Cardiac septum (tissue), 1 donor: ENCODE measurements at places on chromosomes 5 and 9.
A peak's percentile ranks its signal among the peaks of the same experiment; 100 is the strongest.

DNA sequence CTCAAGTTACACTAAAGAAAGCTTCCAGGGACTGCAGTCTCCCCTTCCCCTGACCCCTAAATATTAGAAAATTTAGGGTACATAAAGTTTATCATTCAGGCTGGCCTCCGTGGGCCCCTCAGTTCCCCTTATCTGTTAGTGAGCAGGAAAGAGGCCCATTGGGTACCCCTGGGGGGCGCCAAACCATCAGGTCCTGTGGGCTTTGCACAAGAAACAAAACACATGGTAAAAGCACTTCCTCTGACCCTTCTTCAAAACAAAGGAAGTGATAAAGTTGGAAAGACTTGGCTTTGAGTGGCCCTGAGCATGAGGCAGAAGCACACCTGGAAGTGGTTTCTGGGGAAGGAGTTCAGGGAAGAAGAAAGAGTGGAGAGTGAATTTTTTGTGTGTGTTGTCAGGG lies 213.0 kb downstream of the SMARCA2 start:
- DNase-seq = no peak

- DNase-seq = no peak
These were observed 53.3 kb upstream of the SLIT3 start for GRCh38 chr5:169354263-169354662.

GRCh38 chr9:85118990-85119755 lies 449.6 kb downstream of the NTRK2 start:
- DNase-seq = no peak

GRCh38 chr5:164051745-164052144 lies 546.3 kb downstream of the MAT2B start:
- no peak for DNase-seq

GRCh38 chr5:19001539-19001938 lies 986.5 kb downstream of the CDH18 start:
- no peak for DNase-seq

- DNase-seq = peak; percentile 44
These were observed 5.4 kb downstream of the UBE2QL1 start for GRCh38 chr5:6453937-6454560.

DNA sequence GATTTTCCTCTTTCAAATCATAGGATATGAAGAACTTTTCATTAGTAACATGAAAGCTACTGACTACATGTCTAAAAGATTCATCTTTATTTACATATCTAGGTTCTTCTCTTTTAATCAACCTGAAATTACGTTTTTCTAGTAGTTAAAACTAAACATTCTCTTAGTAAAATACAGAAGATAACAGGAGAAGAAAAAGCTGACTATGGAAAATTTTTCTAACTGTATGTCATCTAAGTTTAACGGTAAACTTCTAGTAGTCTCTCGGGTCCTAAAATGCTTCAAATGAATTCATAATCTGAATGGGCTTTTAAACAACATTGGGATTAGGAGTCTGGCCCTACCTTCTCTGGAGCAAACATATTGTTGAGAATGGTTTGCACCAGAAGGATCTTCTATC lies 151.9 kb downstream of the PDE4D start:
- no peak for DNase-seq

DNA sequence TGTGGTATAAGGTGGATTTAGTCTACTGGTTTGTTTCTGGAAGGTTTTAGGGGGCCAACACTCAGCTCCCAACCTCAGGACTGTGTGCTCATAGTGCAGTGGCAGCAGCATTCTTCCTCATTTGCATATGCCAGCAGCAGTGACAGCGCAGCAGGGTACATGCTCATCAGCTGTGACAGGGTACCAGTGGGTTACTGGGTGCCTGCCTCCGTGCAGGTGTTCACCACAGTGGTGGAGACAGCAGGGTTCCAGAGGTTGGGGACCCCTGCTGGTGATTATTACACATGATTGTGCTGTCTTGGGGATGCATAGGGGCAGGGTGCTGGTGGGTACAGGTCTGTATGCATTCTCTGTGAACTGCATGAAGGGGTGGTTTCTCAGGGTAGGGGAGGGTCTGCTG lies 45.5 kb upstream of the IFNE start:
- no peak for DNase-seq

GRCh38 chr9:13557746-13558145 lies 278.3 kb upstream of the MPDZ start:
- no peak for DNase-seq

DNA sequence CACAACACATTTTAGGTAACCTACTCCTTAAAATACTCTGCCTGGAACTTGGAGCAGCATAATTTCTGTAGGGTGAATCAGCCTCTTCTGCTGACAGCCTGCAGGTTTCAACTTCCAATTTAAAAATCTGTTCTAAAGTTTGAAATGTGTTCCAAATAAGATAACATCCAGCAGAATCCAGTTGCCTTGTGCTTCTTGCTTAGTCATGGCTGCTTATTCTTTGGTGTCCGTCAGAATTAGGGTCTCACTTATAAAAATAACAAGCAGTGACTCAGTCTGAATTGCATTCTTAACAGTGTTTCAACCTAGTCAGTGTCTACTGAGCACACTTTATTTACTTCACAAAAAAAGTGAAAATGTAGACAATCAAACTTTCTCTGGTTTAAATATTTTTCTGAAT lies 3.7 kb downstream of the CDH6 start:
- no peak for DNase-seq

GRCh38 chr5:73729329-73729728 lies 103.3 kb downstream of the ARHGEF28 start:
- DNase-seq = no peak

DNA sequence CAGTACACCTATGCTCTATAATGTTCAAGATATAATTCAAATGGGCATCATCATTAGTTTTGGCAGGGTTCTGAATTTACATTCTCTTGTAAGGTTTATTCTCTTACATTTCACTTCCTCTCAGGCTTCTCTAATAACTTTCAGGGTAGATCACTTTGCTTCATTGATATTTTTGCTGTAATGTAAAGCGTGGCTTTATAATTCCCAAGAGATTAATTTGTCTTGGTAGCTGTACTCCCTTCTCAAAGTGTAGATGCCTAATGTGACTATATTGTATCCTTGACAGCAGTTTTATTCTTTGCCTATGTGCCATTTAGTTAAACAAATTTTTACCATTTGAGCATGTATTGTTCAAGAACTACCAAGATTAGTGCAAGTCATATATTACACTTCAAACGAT lies 889.1 kb downstream of the TAF11L14 start:
- DNase-seq = no peak

- no peak for DNase-seq
These were observed 20.1 kb upstream of the CKMT2 start for GRCh38 chr5:81213070-81213469.

- no peak for DNase-seq
These were observed 47.7 kb downstream of the SIL1 start for GRCh38 chr5:139150367-139150999.

GRCh38 chr5:172640139-172640538 lies 924 bp upstream of the NEURL1B start:
- DNase-seq = no peak

DNA sequence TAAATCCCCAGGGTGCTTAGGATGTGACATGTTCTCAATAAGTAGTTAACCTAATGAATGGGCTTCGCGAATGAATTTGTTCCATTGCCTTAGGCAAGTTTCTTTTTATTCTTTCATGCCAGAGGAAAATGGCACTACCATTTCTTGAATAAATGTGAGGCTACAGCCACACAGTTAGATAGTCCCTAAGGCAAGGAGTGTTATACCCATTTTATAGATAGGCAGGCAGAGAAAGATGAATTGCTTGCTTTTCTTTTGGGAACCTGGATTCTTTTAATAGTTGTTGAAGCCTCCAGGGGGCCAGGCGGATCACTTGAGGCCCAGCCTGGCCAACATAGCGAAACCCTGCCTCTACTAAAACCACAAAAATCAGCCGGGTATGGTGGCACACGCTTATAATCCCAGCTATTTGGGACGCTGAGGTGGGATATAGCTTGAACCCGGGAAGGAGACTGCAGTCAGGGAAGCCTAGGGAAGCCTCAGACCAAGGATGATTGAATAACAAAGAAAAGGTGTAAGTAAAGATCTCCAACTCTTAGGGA lies 943 bp downstream of the NOP16 start:
- no peak for DNase-seq

DNA sequence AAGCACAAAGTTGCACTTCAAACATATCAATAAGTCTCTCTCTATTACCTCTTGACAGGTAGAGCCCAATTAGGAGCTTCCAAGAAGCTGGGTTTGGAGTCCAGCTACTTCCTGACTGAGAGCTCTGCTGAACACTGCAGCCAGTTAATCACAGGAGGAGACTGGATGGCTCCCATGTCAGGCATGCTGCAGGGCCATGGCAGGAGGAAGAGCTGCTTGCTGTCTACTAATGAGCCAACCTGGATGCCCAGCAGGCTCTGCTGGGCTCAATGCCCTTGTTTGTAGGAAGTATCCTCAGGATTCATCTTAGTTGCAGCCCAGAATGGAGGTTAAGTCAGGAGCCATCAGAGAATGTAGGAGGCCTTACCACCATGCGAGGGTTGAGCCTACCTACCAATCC lies 91.9 kb downstream of the TMEM215 start:
- DNase-seq = no peak

GRCh38 chr5:103371046-103371607 lies 112.6 kb downstream of the MACIR start:
- DNase-seq = no peak

GRCh38 chr9:96467784-96468183 lies 17.8 kb downstream of the HABP4 start:
- DNase-seq = no peak

DNA sequence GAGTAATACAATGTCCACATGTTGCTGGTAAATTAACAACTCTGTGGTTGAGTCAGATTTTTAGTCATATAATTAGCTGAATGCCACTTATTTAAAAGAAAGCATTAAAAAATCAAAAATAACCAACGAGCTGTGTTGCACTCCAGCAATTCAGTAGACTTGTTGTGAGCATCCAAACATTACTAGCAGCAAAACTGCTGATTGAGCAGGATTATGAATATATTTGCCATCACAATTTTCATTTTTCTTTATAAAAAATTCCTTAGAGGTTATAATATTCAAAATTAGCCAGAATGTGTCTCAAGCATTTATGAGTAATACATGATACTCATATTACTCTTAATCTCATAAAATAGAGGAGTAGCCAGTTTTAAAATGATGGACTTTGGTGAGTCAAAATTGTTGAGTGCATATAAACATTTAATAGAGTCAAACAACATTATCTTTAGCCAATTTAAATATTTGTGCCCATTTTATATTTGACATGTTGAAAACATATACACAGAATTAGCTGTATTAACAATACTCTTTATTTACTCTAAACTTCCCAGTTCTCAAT lies 44.0 kb downstream of the ST8SIA4 start:
- DNase-seq = no peak

GRCh38 chr9:110691002-110691549 lies 22.5 kb downstream of the MUSK start:
- DNase-seq = no peak

- no peak for DNase-seq
These were observed 64.6 kb upstream of the GRIA1 start for GRCh38 chr5:153425914-153426313.

DNA sequence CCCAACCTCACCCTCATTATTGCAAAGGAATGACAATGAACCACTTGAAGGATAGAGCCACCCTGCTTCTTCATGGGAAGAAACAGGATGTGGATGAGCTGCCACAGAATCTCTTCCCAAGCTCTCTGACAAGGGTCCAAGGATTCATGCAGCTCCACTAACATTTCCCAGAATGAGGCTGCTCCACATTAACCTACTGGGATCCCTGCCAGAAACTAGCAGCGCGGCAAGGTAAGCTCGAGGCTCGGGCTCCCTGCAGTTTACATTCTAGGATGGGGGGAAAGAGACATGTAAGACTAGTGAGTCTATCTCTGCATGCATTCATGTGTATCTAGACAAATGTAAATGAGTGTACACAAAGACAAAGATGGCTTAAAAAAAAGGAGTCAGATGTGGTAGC lies 12.1 kb downstream of the DCAF12 start:
- no peak for DNase-seq

DNA sequence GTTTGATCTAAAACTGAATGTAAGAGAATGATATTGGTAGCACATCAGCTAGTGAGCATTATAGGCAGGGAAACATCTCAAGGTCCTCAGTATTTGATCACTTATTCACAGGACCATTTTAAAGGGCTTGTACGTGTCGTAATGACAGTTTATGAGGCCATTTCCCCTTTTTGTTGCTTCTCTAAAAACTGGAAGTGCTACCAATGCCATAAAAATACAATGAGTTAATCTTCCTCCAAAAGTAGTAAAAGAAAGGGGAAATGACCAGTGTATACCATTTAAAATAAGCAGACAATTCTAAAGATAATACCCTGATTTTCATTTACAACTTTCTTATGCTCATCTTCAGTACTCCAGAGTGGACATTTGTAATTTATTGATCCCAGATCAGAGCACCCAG lies 285.8 kb upstream of the PCSK5 start:
- DNase-seq = no peak

DNA sequence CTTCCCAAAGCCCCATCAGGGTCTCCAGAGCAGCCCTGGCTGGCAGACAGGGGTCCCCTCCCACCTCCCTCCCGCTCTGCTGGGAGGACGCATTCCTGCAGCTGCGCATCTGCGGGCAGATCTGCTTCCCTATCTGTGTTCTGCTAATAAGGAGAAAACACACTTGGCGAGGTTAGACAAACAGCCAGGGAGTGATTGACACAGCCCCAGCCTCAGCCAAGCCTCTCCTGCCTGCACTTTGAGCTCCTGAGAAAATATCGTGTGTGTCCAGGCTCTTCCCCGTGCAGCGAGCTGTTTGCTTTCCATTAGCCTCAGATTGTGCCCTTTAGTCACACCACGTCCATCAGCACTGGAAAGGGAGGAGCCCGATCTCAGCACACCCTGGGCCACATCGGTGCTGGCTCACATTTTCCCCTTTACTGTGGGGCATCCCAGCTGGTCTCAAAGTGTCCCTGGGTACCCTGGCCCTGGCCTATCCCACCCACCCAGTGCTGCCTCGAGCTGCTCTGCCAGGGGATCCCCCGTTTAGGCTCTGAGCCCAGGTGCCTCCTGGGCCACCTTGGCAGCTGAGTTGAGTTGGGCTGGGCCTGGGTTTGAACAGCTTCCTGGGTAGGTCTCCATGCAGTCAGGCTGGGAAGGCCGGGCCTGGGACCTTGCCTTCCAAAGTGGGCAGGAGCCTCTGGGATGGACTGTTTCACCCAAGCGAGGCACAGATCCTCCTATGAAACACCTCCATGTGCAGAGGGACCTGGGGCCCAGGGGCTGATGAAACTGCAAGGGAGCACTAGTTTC lies 61.1 kb downstream of the BARX1 start:
- peak; percentile 74 for DNase-seq

DNA sequence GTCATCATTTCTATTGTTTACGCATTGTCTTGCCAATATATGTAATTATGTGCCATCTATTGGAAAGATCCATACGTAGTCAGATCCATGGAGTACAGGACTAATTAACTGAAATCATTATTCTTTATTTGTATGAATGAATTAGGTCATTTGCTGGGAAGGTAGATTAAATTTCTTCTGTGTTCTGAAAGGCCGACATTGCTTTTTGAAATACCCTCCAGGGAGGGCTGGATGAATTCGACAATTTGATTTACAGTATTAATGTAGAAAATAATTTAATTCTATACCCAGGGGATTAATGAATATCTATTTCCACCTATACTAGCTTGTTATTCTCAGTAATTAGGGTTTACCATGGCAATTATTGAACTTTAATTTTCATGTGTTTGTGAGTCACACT lies 117.6 kb downstream of the CHSY3 start:
- DNase-seq = no peak
